ENCODE measurements at places on chromosomes 5 and 9.

DNA sequence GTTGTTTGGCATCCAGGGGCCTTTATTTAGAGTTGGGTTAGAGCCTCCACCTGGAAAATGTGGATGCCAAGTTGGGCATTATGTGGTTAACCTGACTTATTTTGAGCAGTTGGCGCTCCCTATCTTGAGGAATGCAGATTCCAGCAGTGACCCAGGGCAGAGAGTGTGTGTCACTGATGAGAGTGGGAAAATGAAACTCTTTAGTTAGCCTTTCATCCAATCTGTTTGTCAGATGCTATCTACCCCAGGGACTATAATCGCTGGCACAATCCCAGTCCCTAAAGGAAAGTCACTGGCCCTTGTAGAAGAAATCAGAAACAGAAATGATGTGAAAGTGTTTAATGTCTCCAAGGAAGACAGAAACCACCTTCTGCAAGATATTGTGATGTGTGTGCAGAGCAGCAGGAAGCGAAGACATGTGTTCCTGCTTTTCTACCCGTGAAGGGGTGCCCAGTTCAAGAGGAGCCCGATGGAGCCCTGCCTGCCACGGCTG is 10.2 kb upstream of the STING1 start:
- no peak for DNase-seq

DNA sequence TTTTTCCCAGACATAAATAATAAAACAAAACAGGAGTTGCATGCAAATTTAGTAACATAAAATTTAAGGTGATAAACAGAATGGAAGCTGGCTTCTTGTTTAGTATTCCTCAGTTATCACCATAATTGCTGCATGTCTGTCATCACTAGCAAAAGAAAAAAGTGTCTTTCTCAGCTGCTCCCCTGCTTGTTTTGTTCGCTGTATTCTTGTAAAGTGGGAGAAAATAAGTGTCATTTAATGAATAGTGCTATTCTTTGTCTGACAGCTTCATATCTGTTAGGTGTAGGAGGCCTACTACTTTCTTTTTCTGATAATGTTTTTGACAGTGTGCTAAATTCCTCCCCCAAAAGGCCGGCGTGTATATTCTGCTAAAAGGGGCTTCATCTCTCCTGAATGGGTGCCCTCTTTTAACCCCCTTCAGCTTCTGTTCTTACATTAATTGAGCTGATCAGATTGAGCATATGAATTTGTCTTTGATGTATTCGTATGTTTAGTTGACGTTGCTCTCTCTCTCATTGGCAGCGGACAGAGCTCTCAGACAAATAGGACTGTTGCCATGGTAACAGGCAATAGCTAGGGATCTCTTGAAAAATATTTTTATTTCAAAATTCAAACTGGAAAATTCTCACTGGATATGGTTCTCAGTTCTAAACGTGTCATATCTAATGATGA is 303.8 kb downstream of the KIAA0825 start:
- no peak for DNase-seq

- DNase-seq: no peak
These were observed 18.7 kb downstream of the ECM2 start for GRCh38 chr9:92517046-92517445.

DNA sequence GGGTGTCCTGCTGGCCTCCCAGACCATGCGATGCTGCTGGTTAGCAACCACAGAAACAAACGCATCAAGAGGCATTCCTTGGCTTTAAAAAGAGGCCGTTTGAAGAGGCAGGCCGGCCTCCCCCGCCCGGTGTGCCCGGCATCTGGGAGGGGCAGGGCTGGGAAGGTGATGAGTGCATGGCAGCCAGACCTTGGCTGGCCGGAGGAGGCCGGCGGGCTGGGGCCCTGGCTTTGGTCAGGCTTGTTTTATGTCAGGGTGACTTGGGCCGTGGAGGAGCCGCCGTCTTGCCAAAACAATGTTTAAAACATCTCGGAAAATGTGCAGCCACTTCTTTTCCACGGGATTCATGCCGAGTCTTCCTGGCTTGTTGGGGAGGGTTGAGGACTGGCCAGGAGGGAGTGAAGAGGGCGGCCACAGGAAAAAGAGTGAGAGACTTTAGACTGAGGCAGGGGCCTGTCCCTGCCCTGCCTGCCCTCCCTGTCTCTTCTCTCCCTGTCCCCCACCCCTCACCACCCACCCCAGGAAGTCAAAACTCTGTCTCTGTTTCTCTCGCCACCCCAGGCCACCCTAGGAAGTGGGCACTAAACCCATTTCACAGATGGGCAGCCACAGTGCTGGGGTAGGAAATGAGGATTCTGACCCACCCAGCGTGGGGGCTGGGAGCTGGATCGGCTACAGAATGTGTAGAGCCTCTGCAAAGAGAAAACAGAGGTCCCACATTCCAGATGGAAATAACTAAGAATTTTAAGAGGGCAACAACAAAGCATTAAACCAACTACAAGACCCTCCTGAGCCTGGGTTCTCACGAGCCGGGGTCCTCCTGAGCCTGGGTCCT is 143.0 kb downstream of the RXRA start:
- DNase-seq: no peak

- no peak for DNase-seq
These were observed 95.3 kb downstream of the PRRT1B start for GRCh38 chr9:131640438-131641137.

DNA sequence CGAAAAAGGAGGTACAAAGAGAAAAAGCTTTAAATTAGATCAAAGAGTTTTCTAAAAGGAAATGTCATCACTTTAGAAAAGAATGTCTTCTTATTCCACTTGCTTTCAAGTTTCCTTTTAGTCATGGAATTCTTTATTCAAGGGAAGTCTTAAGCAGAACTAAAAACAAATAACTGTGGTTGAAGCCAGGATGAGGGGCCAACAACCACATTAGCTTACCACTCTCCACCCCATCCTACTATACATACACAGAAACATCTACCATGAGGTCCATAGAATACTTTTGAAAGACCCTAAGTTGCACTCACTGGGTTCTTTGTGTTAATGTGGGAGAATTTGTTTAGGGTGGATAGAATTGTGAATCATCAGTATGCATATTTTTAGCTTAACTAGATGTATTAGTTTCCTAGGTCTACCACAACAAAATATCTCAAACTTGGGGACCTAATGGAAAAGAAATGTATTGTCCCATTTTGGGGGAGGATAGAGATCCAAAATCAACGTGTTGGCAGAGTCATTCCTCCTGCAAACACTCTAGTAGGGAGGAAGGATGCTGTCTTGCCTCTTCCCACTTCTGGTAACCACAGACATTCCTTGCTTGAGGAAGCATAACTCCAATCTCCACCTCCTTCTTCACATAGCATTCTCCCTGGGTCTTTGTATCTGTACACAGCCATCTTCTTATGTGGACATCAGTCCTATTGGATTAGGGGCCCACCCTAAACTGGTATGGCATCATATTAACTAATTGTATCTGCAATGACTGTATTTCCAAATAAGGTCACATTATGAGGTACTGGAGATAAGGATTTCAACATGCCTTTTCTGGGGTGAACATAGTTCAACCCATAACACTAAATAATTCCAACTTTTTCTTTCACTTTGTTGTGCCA is 239.4 kb downstream of the LURAP1L start:
- no peak for DNase-seq

- no peak for DNase-seq
These were observed 199.1 kb upstream of the OR13F1 start for GRCh38 chr9:104304925-104305324.
